ENCODE measurements at places on chromosomes 6 and 20.

GRCh38 chr6:128414943-128415342 lies 105.5 kb downstream of the PTPRK start:
- DNase-seq: no peak

- DNase-seq: no peak
Observed at GRCh38 chr20:7703551-7703961, 236.7 kb downstream of the HAO1 start.

DNA sequence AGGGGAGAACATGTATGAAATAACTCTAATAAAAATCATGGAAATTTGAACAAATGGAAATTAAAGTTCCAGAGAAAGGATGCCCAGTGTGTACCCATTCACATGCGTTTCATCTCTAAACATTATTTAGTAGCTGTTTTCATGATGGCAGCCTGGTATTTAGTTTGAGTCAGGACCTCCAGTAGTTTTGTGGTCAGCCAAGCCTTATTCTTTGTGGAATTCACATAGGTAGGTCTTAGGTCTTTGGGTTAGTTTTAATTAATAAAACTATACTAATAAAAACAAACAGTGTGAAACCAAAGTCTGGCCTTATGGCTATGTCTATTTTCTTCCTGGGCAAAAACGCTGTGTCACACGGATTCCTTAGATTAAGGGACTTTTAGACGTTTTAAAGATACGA lies 137.8 kb downstream of the FOXC1 start:
- no peak for DNase-seq

- no peak for DNase-seq
Observed at GRCh38 chr6:133266186-133266585, 25.0 kb downstream of the EYA4 start.

- DNase-seq: no peak
Observed at GRCh38 chr6:33613146-33613794, 7.9 kb upstream of the ITPR3 start.

DNA sequence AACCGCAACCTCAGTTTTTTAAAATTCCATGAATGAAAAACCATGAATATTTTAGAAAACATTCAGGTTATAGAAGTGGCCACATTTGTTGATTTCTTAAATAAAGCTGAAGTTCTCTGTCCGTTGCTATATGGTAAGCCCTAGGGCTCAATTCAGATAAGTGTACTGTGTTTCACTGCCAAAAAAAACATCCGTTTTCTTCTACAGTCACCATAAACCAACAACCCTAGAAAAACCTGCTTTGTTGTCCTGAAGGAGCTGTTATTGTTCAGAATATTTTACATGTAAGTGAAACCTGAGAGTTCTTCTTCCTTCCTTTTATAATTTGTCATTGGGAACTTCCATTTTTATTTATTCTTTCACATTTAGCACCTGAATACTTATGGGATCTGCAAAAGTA lies 274.1 kb downstream of the TFAP2A start:
- no peak for DNase-seq

DNA sequence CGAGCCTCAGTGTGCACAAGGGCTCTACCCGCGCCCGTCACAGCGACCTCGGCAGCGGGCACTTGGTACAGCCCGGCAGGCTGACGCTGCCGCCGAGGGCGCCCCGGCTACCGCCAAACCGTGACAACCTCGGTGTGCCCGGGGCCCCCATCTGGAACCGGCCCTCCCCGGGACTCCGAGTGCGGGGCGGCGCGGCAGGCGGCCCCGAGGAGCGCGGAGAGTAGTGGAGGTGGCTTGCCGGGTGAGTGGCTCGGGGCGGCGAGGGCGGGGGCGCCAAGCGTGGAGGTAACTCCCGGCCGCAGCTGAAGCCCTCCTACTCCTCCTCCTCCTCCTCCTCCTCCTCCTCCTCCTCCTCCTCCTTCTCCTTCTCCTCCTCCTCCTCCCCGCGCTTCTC lies at the start of gene ISM1:
ISM1 (plus strand) TSS at position 371 of the 394 bp plus-strand sequence. CDS start 503 bp downstream, outside the sequence.
- no peak for DNase-seq

Data from CD8-positive, alpha-beta memory T cell (primary cell).